ENCODE measurements at places on chromosomes 1 and 21.

DNA sequence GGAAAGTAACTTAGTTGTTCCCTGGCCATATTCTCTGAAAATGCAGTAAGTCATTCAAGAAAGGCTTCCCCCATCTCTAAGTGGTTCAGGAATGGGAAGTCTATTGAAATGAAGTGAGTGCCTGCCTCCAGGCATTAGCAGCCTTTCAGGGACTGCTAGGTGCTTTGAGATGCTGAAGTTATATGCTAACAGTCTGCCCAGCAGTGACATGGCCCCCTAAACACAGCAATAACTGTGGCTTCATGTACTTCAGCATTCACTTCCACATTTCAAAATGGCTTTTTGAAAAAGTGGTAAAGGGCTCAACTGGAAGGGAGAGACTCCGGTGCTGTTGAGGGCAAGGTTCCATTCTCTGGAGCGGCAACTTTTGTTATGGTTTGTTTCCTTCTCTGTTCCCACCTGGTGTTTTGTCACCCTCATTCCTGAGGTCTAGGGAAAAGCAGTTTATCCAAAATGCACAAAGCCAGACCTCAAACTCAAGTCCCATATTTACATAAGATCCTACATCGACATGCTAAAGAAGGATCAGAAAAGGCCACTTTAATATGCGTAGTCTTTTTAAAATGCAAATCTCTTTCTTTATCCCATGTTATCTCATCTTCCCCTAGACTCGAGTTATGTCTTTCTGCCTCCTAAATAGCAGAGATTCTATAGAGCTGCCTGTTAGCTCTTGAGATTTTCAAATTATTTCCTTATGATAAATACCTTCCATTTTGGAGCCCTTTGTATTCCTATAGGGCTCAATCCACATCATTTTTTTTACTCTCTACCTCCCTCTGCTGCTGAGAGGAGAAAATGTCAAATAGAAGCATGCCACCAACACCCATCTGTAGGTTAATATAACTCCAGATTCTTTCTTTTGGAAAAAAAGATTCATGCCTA lies 34.2 kb upstream of the LRRC8C start:
- peak; percentile 27 for DNase-seq

- no peak for DNase-seq
Observed at GRCh38 chr1:101190441-101190840, 46.4 kb upstream of the S1PR1 start.

DNA sequence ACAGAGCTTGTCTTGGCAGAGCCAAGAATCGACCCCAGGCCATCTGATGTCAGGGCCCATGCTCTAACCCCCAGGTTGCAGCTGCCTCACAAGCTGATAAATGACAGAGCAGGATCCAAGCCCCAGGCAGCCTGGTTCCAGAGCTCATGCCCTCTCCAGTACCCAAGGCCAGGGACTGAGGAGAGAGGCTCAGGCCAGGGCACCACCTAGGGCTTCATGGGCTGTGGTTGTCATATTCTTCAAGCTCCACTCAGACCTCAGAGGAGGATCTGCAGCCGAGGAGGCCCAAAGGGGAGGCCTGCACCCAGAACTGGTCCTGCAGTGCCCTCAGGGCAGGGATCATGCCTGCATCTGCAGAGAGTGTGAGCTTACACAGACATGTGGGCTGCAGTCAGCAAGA lies 301.1 kb downstream of the MATN1 start:
- no peak for DNase-seq

DNA sequence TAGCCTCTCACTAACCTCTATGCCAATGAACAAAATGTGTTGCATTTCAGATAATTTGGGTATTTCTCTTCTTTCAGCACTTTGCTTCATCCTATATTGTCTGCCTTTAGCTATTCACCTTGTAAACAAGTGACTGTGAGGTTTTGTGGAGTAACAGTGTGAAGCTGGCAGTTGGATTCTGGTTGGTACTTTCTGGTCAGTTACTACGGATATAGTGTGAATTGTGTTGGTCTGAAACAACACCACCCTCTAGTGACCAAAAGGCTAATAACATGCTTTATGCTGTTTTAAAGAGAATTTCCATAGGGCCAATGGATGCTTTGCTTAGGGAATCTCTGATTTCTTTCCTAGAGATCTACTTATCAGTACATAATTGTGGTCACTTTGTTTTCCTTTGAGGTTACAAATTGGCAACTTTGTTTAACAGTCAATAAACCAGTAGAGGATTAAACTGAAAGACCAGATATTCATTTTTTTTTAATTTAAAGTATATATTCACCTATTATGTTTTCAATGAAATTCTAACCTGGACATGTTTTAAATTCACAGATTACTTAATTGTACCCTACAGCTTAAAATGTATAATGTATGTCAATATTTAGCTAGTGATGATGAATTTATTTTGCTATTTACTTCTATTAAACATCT lies 2.5 kb upstream of the PTGER3 start:
- peak; percentile 50 for DNase-seq

- DNase-seq, result no peak
Observed at GRCh38 chr1:162908780-162909179, 47.8 kb upstream of the CCDC190 start.

DNA sequence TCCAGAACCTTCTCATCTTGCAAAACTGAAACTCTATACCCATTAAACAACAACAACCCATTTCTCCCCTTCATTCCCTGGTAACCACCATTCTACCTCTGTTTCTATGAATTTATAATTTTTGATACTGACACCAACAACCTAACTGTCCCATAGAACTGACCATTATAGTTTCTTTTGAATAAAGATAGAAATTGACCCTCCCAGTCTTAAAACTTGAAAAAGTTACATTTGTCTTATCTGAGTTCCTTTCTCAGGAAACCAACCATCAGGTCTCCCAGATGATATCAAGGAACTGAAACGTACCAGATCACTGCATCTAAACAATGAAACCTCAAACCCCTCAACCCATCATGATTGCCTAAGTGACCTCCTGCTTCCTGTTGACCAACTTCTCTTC lies 27.1 kb downstream of the RNF115 start:
- DNase-seq, result no peak

GRCh38 chr1:243818978-243819377 lies 31.1 kb downstream of the AKT3 start:
- DNase-seq, result no peak

GRCh38 chr1:179828554-179829110 lies 49.0 kb downstream of the TOR1AIP2 start:
- no peak for DNase-seq

GRCh38 chr21:31201548-31201947 lies 142.5 kb downstream of the TIAM1 start:
- no peak for DNase-seq

- DNase-seq, result no peak
Observed at GRCh38 chr1:1232208-1232795, at the start of gene B3GALT6. TSS of gene B3GALT6 (plus strand) at chr1:1232237. CDS start at chr1:1232279, 42 bp downstream.

DNA sequence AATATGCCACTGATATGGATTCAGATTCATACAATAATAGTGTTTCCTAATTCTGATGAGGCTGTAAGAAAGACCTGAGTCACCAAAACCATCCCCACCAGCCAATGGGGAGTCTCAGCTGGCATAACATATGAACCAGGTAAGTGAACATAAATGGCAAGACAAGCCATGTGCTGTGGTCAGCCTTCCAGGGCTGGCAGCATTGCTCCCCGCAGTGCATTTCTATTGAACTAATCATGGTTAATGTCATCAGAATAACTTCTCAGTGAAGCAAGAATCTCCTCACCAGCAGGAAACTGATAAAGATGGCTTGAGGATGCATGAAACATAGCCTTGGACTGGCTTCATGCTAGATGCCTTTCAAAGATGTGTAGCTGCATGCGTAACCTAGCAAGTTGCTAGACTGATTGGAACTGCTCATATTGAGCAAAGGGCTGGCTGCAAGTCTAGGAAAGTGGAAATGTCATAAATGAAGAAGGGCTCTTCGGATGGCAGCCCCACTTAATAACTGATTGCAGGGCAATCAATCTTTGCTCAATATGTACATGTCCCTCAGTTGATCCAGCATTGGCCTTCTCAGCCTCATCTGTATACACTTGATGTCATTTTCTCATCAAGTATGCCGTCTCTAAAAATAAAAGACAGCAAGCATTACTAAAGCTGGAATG lies 88.0 kb downstream of the NTNG1 start:
- no peak for DNase-seq

DNA sequence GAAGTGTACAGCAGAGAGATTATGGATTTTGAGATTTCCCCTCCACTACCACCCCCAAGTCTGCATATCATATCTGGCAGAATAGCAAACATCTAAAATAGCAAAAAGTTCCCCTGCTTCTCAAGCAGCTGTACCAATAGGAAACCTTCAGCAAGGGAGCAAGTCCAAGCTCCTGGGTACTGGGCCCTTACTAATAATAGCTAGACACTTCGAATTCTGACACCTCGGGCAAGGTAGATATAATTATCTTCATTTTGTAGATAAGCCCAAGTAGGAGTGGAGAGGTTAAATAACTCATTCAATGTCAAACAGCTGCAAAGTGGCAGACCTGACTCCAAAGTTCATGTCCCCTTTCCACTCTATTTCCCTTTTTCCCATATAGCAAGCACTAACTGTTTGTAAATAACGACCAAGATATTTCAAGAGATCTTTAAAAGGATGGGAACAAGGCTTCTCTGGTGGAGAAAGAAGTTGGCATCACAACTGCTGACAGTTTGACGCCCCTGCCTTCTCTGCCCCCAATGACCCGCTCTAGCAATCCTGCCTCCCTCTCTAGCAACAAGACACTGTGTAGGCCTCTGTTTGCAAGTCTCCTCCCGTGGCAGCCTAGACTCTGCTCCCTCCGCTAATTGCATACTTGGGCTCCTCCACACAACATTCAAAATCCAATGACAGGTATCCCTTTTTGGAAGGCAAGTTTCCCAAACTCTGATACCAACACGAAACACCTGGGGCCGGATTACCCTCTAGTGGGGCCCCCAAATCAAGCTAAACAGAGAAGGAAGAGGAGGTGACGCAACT lies 18.7 kb upstream of the ADAR start:
- DNase-seq, result no peak

GRCh38 chr1:101233495-101233894 lies 3.3 kb upstream of the S1PR1 start:
- DNase-seq, result no peak

GRCh38 chr1:29251164-29252124 lies 15.1 kb downstream of the PTPRU start:
- no peak for DNase-seq

GRCh38 chr1:28259252-28259933 lies at the start of gene SESN2:
TSS of gene SESN2 (plus strand) at chr1:28259518. CDS start at chr1:28259848, 330 bp downstream.
- DNase-seq, result peak; percentile 98

DNA sequence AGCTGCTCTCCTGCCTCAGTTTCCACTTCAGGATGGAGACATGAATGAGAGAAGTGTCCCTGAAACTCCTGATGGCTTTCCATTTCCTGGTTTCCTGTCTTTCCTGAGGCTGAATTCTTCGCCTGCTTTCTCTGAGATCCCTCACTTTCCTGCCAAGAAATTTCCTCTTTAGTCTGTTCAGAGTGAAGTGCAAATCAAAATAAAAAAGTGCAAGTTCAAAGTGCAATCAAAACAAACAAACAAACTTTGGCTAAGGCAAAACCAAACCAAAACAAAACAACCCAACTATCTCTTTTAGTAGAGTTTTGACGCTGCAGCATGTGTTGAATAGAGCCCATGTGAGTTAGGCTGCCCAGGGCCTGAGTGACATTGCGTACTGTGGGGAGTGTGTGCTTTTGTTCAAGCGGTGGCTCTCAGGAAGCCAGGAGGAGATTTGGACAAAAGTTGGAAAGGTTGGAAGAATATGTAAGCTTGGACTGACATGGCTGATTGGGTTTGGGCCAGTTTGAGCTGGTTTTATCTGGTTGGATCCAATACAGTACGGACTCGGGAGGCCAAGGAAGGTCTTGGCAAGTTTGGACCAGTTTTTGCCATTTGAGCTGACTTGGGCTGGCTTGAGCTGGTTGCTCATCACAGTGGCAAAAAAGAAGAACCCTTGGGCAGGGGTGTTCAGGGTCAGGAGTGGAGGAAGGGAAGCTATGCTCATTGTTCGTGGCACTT lies 61.1 kb upstream of the TINAGL1 start:
- DNase-seq, result no peak
